ENCODE measurements at places on chromosomes 5 and 9. TPM values are rescaled to one million over a fixed set of nuclear protein-coding genes. Genes with fewer than 3 reads are reported as not detected.

CDX1 gene
- total RNA-seq, result not detected

PCDHGC5 gene
- total RNA-seq, result 0.30 TPM

DNA sequence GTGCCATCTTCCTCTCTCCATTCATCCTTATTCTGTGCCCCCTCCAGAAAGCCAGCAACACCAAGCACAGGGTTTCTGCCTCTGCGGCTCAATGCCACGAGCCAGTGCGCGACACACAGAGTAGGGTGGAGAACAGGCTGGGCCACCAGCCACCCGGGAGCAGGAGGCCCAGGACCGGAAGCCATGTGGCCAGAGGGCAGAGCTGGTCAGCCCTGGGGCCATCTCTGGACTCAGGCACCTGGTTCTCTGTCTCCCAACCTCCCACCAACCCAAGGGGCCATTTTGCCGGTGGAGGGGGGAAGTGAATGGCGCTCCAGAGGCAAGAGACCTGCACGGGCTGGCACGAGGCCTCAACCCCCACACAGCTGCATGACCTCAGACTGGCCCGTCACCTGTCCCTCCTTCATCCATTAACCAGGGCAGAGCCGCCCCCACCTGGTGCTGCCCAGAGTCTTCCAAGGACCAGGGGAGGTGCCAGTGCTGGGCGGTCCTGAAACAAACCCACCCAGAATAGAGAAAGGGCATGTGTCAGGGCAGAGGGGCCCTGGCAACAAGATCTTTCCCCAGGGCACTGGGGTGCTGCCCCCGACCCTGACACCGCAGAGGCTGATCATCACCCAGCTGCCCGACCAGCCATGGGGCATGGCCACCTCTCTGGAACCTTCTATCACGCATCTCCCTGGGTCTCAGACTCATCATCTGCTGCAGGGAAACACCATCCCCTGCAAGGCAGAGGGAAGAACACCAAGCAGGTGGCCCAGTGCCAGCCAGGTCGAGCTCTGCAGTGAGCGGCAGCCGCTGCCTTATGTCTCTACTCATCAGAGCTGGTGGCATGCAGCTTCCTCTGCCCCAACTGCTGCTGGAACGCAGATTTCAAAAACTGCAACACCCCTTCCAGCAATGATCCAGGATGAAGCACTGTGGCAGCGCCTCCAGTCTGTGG is 11.9 kb downstream of the VAV2 start:
- DNase-seq, result no peak

DNA sequence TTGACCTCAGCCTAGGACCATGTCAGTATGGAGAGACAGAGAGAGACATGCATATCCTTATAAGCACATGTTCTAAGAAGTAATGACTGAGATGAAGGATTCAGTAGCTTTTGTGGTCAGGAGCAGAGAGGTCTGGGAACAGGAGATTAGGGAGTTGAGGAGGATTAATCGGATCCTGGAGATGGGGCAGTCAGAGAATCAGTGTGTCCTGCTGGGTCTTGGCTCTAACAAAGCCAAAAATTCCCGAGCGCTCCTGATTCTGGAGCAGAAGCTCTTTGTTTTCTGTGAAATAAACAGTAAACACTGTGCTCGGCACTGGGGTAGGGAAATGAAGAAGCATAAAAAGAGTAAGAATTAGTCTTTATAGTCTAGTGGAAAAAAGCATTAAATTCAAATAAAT is 520.0 kb upstream of the CLINT1 start:
- DNase-seq, result no peak

DNA sequence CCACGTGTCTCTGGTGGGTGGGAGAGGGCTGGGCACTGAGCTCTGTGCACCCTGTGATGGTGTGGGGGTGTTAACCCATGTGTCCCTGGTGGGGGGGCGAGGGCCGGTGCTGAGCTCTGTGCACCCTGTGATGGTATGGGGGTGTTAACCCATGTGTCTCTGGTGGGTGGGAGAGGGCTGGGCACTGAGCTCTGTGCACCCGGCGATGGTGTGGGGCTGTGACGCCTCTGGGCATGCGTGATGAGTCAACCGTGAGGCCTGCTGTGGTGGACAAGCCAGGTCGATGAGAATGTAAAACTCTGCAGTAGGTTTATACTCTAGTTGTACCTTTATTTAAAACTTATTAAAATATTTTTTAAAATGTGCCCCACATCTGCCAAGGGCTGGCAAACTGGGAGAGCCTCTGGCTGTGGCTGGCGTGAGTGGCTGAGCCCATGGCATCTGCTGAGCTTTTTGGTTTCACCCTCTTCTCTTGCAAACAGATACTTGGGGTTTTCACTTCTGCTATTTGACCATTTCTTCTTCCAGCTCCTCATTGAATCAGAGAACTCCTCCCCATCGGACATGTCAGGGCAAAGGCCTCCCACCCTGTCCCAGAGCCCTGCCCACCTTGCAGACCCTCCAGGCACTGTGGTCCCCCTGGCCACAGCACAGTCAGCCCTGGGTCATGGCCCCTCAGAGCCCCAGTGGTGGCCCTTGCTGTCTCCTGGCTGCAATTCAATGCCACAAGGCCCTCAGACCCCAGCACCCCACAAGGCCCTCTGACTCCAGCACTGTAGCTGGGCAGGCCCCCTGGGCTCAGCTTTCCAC is 18.5 kb upstream of the EXOC3 start:
- no peak for DNase-seq
